Activated T-cell treated with anti-CD3 and anti-CD28 coated beads for 48 hours (primary cell): ENCODE measurements at places on chromosomes 2 and 18.

- no peak for DNase-seq
These were observed 70.3 kb downstream of the TMEM237 start for GRCh38 chr2:201572846-201573508.

GRCh38 chr2:159045545-159046454, 77.4 kb downstream of the TANC1 start:
- DNase-seq: no peak

DNA sequence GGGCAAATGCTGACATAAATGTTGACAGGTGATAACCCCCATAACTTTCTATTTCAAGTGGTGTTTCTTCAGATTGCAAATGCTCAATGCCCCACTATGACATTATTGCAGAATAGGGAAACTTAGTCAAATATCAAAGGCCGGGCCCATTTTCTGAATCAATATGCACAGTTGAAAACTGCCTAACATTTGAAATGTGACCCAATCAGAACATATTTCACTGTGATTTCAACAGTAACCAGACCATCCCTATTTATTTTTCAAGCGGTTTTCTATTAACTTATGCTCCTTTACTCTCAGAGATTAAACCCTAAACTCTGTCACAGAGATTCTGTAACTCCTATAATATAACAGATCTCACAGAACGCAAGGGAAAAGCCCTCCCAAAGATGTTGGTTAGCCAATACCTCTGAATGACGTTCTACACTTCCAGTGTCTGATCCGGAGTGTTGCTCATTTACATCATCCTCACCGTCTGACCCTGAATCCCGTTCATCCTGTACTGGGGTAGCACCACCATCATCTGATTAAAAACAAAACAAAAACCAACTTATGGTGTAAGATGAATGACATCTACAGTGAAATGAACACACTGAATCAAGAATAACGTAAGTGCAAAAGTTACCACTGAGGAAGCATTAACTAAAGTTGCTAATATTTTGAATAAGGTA, 2.9 kb downstream of the IWS1 start:
- no peak for DNase-seq

GRCh38 chr2:96213379-96213778, 4.8 kb upstream of the STARD7 start:
- no peak for DNase-seq

DNA sequence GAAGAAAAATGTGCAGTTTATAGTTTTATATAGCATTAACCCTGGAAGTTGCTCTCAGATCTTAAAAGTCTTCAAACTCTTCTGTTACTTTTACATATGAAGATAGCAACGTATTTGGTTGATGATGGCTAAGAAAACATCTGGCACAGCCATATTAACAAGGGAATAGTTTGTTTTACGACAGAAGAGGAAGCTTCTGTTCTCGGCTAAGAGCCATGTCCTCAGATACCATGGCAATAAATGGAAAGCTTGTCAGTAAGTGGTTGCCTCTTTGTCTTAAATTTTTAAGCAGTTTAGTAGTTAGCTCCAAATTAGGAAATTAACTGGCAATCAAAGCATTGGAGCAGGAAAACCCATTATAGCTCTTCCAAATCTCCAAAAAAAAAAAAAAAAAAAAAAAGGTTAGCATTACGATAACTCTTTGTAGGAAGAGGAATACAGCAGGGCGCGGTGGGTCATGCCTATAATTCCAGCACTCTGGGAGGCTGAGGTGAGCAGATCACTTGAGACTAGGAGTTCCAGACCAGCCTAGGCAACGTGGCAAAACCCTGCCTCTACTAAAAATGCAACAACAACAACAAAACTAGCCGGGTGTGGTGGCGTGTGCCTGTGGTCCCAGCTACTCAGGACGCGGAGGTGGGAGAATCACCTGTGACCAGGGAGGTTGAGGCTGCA, 4.5 kb upstream of the STON1 start:
- no peak for DNase-seq

DNA sequence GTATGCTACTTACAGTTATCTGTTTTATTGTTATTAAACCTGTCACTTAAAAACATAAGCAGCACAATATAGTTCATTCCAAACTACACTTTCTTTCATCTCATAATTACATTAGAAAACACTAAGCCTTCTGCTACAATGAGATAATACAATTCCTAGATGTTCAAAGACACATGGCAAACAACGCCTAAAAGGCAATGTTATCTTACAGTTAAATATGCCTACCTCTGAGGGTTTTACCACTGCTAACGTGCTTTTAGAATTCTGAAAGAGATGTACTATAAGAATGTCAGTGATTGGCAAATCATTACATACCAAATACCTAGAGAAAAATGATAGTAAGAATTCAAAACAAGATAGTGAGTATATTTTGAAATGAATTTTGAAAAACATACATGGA, 46.8 kb upstream of the SPOPL start:
- DNase-seq: no peak

GRCh38 chr18:38961880-38962279, 1396.3 kb upstream of the CELF4 start:
- DNase-seq: no peak

GRCh38 chr2:215602997-215603396, 167.1 kb upstream of the FN1 start:
- DNase-seq: no peak

DNA sequence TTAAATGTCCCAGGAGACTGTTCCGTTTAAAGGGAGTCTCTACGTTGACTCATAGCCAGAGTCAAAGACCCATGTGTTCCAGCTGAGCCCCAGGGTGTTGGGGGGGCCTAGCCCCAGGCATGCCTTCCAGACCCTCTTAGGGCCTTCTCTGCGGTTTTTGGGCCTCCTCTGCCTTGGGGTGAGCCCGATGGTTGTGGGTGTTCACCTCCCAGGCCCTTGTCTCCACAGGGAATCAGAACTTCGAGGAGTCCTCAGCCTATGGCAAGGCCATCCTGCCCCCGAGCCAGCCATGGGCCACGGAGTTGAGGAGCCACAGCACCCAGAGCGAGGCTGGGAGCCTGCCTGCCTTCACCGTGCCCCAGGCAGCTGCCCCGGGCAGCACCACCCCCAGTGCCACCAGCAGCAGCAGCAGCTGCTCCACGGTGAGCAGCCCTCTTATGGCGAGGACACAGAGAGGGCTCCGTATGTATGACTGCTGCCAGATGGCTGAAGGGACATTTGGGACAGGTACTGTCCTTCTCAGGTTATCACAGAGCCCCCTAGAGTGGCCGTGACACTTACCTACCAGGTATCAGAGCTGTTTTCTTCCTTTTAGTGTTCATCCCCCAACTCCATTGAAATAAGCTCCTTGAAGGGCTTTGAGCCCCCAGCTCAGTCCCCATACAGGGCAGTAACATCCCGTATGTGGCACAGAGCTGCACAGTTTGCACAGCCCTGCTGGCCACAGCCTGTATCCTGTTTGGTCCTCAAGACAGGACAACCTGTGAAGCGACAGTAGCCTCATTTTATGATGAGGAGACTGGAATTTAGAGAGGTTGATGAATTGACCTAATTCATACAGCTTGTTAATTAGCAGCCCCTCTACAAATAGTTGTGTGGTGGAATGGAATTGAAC, 80.7 kb downstream of the EPAS1 start:
- no peak for DNase-seq

DNA sequence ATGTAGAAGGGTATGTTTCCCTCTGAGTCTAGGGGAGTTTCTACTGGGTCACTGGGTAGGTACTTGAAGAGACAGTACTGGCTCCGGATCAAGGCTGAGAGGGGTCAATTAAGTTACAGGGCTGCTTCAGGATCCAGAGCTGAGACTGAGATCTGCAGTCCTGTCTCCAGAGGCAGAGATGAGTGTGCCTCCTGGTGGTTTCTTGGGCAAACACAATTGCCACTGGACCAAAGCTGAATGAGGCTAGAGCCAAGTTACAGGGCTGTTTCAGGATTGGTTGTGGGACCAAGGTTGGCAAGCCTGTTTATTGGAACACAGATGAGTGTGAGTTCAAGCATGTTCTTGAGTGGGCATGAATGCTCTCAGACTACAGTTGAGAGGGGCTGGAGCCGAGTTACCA, 157.9 kb downstream of the ADCYAP1 start:
- no peak for DNase-seq

DNA sequence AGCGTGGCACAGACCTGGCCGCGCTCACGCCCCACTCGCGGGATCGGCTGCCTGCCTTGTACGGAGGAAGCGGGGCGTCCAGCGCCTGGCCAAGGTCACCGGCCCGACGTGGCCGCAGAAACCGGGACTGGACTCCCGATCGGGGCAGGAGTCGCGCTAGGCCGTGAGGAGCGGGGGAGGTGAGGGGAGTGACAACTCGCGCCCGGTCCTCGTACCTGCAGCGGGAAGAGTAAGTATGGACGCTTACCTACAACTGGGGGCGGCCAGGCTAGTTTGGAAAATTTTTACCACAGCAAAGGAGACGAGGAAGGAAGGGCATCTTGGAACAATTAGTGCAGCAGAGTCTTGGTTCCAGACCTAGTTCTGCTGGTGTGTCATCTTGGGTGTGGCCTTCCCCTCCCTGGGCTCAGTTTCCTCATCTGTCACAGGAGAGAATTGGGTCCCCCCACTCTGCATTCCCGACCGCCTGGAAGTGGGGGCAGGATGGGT, 693 bp downstream of the UBE2F start:
- no peak for DNase-seq

DNA sequence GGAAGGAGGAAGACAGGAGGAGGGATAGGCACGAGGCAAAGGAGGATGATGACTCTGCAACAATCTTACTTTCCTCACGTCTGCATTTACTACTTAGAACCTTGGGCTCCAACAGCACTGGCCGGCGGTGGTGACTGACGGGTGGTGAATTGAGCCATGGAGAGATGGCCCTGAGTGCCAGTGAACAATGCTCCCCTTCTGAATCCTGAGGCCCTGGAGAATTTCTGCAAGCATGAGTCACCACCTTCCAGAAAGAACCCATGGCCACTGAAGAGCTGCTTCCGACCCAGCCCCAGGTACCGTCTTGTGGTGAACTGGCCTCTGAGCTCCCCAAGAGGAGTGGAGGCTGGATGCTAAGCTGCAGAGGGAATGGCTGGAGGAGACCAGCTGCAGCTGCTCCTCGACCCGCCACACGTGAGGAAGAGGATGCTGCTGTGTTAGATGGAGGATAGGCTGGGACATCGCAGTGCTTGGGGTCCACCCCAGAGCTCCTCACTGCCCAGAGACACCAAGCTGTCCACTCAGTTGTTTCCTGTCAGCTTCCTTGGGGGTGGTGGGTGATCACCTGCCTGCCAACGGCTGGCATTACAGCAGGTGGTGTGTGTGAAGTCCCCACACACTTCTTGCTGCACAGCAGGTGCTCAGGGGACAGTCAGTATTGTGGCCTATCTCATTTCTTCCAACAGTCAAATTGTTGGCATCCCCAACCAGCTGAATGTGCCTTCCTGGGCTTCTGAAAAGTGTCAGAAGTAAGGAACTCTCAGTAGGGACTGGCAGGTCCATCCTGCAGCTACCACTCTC, 186.5 kb upstream of the ID2 start:
- DNase-seq: no peak

GRCh38 chr2:216469661-216470060, 29.0 kb upstream of the RPL37A start:
- DNase-seq: no peak

- no peak for DNase-seq
These were observed 196.9 kb downstream of the ANKRD30B start for GRCh38 chr18:14944838-14945237.

- no peak for DNase-seq
These were observed 73.1 kb upstream of the ST8SIA5 start for GRCh38 chr18:46829947-46830346.

DNA sequence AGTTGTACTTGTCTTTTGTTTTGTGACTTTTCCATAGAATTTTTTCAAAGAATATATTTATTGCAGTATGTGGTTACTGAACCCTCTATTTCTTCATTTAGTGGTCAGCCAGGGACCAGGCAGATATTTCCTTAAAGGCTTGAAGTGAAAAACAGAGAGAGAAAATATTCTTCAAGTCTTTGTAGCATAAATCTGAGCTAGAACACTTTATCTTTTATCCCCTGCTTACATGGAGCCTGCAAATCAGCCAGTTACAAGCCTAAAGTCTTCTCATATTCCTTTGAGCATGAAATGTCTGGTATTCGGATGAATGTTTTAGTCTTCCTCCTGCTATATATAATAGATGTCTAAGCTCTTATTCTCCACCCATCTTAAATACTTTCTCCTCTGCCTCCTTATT, 1557.5 kb upstream of the ACVR2A start:
- DNase-seq: no peak

DNA sequence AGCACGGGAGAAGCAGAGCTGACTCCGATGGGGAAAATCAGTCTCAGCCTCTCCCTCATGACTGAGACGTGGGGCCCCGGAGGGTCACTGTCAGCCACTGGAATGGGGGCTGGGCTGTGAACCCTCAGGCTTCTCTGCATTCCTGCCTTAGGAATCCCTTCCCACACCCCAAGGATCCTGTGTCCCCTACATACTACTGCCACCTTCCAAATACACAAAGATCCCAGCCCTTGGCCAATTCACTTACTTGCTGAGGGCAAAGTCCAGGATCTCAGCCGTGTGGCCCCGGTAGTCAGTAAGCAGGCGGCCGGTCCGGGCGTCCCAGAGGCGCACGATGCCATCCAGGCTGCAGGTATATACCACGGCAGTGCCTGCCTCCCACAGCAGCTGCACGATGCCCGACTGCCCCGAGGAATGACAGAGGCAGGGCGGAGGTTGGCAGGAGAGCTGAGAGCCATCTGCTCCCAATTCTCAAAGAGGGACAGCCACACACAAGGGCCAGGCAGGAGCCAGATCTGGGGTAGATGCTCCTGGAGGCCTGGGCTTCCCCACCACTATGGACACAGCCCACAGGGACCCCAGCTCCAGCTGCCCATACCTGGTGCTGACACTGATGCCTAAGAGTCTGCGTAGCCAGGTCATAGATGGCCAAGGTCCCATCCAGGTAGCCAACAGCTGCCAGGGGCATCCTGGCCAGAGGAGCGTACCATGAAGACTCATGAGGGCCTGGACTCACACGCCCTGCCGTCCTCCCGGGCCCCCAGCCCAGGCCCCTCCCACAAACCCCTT, 4.2 kb downstream of the GPBAR1 start:
- no peak for DNase-seq

DNA sequence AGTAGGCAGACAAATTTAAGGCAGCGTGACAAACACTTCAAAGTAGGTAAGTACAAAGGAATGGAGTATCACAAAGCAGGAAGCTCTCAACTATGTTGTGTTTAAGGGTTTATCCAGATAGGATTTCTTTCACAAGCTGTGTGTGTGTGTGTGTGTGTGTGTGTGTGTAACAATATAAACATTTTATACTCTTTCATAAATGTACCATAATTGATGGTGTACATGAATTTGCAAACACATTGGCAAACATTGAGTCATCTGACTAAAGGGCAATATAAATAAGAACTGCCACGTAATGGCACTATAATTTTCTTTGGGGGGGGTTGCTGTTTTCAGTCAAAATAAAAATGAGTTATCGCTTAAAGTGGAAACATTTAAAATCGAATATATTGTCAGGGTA, 1004.4 kb upstream of the DDX18 start:
- DNase-seq: no peak

GRCh38 chr2:47112665-47113435, 42.3 kb downstream of the STPG4 start:
- no peak for DNase-seq

DNA sequence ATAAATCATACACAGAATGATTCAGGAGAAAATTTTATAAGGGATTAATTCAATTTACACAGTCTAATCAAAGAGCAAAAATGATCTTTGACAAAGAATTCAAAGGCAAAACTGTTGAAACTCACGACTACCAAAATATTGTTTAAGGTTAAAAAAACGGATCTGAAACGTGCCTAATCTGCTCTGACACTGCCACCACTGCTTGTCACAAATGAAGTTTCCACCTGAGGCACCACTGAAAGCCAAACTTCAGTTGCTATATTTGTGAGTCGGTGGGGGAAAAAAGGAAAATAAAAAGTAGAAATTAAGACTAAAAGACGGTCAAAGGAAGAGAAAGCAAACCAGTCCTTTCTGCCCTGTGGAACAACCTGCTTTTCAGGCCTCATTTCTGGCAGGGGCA, 140.6 kb upstream of the DNMT3A start:
- no peak for DNase-seq
